ENCODE measurements at places on chromosomes 4 and X. TPM values are rescaled to one million over a fixed set of nuclear protein-coding genes. Genes with fewer than 3 reads are reported as not detected.

- H3K36me3 ChIP-seq = no peaks in the 10 kb centered on the region
- no peak overlapping the region for H3K27ac ChIP-seq
- DNase-seq = no peak
- no peaks in the 10 kb centered on the region for H3K4me1 ChIP-seq
- H3K4me3 ChIP-seq = no peak overlapping the region
- H3K27me3 ChIP-seq = no peaks in the 10 kb centered on the region
These were observed 262.2 kb upstream of the DDX53 start for GRCh38 chrX:22737541-22737940.

- no peak for DNase-seq
- no peaks in the 10 kb centered on the region for H3K27me3 ChIP-seq
- H3K27ac ChIP-seq = no peak overlapping the region
- no peaks in the 10 kb centered on the region for H3K36me3 ChIP-seq
These were observed 49.6 kb downstream of the TSC22D3 start for GRCh38 chrX:107725761-107726555.

GRCh38 chr4:180578175-180578574, 1665.0 kb upstream of the TENM3 start:
- no peak overlapping the region for H3K4me3 ChIP-seq
- DNase-seq = no peak
- H3K27me3 ChIP-seq = no peaks in the 10 kb centered on the region
- H3K36me3 ChIP-seq = no peaks in the 10 kb centered on the region

DNA sequence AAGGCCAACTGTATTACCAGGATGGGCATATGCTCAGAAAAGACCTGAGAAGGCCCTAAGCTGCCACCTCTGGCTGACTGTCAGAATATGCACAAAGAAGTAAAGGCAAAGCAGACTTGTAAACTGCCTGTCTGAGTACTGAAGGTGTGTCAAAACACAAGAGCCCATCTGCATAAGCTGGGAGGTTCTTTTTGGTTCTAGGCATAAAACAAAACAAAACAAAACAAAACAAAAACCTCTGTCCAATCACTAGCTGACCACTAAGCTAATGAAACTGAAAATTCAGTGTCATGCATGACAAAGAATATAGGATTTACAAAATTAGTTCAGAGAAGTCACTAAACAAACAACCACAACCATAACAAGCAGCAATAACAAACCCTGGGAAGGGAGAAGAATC, 20.6 kb downstream of the SH3D19 start:
- H3K4me3 ChIP-seq = no peak overlapping the region
- H3K27ac ChIP-seq = no peak overlapping the region
- no peak for DNase-seq
- no peaks in the 10 kb centered on the region for H3K4me1 ChIP-seq
- H3K27me3 ChIP-seq = no peaks in the 10 kb centered on the region

GRCh38 chr4:128862608-128863311, 53.3 kb downstream of the JADE1 start:
- H3K4me1 ChIP-seq = peaks cover 42% of the 10 kb centered on the region
- peaks cover 80% of the 10 kb centered on the region for H3K36me3 ChIP-seq
- H3K27ac ChIP-seq = peak overlapping the region; percentile 67
- no peak for DNase-seq

- no peaks in the 10 kb centered on the region for H3K27me3 ChIP-seq
- DNase-seq = no peak
- H3K4me1 ChIP-seq = no peaks in the 10 kb centered on the region
- H3K4me3 ChIP-seq = no peak overlapping the region
These were observed 77.1 kb upstream of the RXFP1 start for GRCh38 chr4:158444621-158445020.

F8A2 gene
- not detected for total RNA-seq

DNA sequence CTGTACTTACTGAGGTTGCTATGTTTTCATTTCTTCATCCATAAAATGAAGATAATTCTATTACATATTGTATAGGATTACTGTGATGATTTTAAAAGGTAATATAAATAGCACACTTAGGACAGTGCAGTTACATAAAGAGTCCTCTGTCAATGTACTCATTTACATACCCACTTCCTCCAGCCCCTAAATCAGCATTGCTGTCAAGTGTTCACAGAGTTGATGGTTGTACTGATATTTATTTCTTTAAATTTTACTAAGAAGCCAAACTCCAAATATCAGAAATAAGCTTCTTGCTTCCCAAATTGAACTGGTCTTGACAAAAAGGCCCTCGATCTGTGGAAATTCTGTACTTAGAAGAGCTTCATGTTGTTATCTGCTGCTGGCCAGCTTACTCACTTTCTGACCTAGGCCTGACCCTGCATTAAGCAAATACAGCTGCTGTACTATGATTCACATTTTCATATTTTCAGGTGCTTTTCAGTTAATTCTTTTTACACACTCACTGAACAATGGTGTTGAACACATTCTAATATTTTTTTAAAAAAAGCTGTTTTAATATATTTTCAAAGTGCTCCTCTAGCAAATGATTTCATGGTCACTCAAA, 259.6 kb downstream of the UNC5C start:
- H3K36me3 ChIP-seq = no peaks in the 10 kb centered on the region
- no peak for DNase-seq
- H3K4me1 ChIP-seq = peaks cover 34% of the 10 kb centered on the region

C1QTNF7 gene
- not detected for total RNA-seq

ETDC gene
- total RNA-seq = not detected

- H3K4me3 ChIP-seq = no peak overlapping the region
- H3K4me1 ChIP-seq = no peaks in the 10 kb centered on the region
- no peaks in the 10 kb centered on the region for H3K36me3 ChIP-seq
- no peak overlapping the region for H3K27ac ChIP-seq
- no peak for DNase-seq
These were observed 464.9 kb downstream of the SMARCA1 start for GRCh38 chrX:129058405-129058804.

DNA sequence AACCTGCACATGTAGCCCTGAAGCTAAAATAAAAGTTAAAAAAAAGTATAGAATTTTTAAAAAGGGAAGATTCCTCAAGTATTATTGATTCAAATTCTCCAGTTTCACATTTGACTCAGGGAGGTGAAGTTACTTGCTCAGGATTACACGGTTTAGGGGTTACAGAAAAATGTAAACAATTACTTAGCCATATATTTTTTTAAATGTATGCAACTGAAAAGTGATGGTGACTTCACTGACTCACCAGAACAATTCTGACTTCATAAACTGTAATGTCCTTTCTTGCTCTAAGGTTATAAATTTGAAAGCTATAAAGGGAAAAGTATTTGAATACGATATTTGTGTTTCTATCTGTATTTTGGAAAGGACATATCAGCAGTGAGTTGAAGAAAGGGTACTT, 371.2 kb downstream of the SPRY1 start:
- H3K27ac ChIP-seq = no peak overlapping the region
- peaks cover 2% of the 10 kb centered on the region for H3K27me3 ChIP-seq
- no peak overlapping the region for H3K4me3 ChIP-seq

Data from activated T-helper 2 cell treated with anti-CD3 and anti-CD28 coated beads, Interferon-gamma antibody, Interleukin-2, Interleukin-4, amounts not matched to agents 10 μg/mL and 5 μg/mL and 100 μg/mL, durations not matched to agents 14 hours and 24 hours and 36 hours (primary cell).